ENCODE measurements at places on chromosomes 2 and 18.

DNA sequence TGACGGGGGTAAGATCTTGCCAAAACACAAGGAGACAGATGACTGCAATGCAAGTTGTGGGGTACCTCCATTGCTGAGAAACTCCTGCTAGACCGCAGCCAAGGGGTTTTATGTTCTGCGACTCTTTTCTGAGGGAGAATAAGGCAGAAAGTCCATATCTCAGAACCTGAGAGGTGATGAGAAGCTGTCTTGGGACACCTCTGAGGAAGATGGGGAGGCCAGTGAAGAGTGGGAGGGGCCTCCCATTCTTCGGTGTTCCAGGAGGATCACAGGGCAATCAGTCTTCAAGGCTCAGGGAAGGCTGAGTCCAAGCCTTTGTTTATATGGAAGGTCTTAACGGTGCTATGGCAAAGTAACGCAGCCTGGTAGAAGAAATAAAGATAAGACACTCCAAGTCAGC is 18.0 kb downstream of the CYP27A1 start:
- no peak for DNase-seq

DNA sequence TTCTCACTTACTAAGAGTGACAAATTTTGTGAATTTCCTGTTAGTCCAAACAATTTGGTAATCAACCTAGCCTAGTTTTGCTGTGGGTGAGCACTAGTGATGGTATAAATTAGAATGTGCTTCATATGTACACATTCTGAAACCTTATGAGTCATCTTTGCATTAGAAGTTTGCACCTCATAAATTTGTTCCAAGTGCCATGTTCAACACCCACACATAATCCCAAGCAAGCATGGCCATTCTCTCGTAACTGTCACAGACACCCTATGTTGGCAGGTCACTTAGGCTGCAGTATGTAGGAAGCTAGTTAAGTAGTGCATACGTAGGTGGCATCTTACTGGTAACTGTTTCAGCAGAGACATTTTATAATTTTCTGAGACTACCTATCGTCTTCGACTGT is 46.9 kb downstream of the NAB1 start:
- DNase-seq: no peak

GRCh38 chr2:188388831-188389230 is 97.2 kb downstream of the GULP1 start:
- DNase-seq: no peak

GRCh38 chr2:95313296-95314131 is 16.4 kb downstream of the KCNIP3 start:
- DNase-seq: no peak

DNA sequence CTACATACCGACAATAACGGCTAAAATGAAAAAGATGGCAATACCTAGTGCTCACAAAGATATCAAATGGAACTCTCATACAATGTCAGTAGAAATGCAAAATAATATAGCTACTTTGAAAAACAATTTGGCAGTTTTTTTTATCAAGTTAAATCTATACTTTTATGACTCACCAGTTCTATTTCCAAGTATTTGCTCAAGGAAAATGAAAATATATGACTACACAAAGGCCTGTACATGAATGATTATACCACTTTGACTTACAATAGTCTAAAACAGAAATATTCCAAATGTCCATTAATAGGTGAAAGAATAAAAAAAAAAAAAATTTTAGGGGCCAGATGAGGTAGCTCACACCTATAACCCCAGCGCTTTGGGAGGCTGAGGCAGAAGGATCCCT is 219.8 kb downstream of the ZRANB3 start:
- no peak for DNase-seq

GRCh38 chr2:96188821-96189526 is 19.7 kb downstream of the STARD7 start:
- DNase-seq: no peak

DNA sequence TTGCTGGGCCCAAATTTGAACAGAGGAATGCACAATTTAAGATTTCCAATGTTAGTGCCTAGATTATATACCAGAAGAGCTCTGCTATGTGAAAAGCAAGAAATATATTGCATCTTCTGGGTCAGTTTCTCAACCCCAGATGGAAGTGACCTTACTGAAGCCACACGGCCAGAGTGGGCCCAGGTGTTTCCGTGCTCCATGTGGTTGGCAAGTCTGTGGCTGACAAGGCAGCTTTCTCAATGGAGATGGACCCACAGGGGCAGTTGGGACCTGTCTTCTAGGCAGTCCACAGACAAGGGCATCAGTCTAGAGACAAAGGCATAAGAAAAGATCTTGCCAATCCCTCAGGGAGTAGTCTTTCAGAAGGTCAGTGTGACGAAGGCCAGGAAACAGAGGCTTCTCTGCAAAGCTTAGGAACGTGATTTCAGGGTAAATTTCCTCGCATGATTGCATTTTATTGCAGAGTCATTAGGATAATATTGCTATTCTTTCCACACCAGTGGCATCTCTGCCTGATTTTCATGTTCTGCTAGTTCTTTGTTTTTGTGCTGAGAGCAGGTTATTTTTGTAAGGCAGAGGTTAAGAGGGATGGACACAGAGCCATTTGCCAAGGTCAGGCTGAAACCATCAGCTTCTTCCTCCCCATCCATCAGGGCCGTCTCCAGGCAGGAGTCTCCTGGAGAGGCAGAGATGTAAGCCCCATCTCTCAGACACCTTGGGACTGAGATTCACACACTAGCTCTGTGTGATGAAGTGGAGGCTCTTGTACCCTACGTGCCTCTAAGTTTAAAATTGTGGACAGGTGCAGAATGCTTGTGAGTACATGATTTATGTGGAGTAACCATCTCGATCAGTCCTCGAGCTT is 202.1 kb downstream of the ANKRD30B start:
- DNase-seq: no peak

DNA sequence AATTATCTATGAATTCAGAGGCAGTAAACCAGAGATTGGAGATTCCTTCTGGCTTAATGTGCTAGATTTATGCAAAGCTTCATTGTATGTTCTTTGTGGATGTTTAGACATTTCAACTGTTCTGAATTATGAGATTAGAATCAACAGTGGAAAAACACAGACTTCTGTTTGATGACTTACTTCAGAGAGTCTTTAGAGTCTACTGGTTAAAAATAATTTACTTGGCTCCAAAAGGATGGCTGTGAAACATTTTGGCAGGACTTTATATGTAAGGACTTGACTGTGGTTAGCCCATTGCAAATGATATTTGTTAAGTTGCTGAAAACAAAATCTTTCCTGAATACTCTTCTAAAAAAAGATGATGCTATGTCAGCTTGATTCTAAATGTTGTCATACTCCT is 25.5 kb upstream of the LRRC30 start:
- no peak for DNase-seq

GRCh38 chr2:219628235-219628985 is 980 bp downstream of the SLC4A3 start:
- no peak for DNase-seq

GRCh38 chr2:171081649-171082111 is 79.0 kb downstream of the TLK1 start:
- DNase-seq: no peak

GRCh38 chr2:164644036-164644700 is 22.9 kb upstream of the GRB14 start:
- no peak for DNase-seq

- no peak for DNase-seq
Observed at GRCh38 chr2:110888411-110888810, 156.0 kb downstream of the ACOXL start.

DNA sequence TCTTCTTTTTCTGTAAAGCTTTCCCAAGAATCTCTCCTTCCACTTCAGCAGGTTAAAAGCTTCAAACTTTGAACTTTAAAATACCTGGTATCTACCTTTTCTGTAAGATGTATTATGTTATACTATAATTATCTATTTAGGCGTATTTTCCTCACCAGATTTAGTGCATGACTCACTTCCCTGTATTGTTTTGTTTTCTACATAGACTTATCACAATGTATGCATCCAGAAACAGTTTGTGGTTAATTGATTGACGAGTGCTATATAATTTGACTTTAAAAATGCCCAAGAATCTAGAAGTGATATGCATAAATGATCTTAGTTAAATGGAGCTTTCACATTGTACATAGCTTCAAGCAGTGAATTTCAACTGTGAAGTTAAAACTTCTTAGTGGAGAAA is 473.9 kb upstream of the CDH2 start:
- no peak for DNase-seq

GRCh38 chr2:223494942-223495341 is 107.2 kb downstream of the SCG2 start:
- no peak for DNase-seq

DNA sequence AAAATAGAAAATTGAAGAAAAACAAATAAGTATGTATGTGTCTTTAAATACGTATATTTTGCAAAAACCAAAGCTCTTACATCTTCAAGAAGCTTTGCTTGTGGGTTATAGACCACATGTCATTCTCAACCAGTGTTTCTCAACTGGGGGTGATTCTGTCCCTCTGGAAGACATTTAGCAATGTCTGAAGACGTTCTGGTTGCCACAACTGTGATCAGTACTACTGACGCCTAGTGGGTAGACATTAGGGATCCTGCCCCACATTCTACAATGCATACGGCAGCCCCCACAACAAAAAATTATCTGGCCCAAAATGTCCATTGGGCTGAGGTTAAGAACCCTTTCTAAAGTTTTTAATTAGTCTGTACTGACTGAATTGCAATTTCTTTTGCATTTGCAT is 48.4 kb downstream of the UNC50 start:
- DNase-seq: no peak

- no peak for DNase-seq
Observed at GRCh38 chr2:135657806-135658582, 83.7 kb upstream of the UBXN4 start.

DNA sequence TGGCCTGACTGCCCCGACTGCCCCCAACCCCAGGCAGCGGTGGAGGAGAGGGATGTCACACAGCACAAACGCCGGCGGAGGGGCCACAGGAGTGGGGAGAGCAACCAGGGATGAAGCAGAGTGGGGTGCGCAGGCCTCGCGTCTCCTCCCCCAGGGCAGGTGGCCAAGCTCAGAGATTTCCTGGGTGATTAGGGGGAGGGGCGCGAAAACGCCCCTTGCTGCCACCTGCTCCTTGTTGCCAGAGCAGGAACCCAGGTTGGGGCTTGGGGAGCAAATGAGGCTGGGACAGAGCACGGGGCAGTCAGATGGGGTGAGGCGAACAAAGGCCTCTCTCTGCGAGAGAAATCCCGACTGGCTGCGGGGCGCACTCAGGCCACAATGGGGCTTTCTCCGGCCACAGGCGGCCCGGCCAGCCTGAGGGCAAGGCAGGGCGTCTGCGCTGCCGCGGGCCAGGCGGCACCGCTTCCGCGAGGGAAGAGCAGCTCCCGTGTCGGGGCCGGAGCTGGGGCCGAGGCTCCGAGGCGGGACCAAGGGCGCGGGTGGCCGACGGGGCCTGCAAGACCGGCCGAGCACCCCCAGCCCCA is 11.5 kb downstream of the TEX44 start:
- no peak for DNase-seq

DNA sequence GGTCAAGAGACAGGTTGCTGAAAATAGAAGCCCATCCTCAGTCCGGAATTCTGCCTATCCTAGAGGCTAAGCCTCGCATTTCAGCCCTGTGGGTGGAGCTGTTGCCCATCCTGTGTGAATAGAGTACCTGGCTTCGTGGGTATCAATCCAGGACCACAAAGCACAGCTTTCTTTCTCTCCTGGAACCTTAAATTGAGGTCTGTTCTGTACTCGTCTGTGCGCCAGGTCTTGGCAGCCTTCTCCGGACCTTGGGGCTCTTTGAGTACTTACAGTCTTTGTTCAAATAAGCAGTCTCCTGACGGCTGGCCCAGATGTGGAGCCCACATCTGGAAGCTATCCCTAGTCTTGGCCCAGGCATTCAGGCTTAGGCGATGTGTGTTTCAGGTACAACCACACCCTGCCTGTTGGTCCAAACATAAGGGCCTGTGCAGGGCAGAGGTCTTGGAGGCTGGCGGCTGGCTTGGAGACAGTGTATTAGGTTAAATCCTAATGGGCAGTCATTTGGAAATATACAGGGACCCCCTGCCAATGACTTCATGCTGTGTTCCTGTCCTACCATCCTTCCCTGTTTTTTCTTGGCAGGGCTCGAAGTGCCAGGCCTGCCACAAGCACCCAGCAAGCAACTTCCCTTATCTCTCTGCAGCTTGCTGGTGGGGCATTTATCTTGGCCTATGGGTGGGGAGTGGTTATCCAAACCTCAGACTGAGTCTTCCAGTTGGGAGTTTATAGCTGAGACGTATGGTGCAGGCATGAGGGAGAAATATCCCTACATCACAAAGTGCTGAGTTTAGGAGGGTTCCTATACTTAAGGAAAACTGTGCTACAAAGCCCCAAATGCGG is 294.1 kb downstream of the BCL2 start:
- no peak for DNase-seq

DNA sequence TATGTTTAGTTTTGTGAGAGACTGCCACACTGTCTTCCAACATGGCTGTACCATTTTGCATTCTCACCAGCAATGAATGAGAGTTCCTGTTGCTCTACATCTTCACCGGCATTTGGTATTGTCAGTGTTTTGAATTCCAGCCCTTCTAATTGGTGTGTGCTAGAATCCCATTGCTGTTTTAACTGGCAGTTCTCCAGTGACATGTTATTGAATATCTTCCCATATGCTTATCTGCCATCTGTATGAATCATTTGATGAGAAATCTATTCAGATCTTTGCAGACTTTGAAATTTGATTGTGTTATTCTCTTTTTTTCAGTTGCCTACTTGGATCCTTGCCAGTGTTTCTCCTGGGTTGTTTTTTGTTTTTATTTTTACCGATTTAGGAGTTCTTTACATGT is 99.0 kb downstream of the SNTG2 start:
- DNase-seq: no peak

GRCh38 chr2:85130407-85130806 is 2.8 kb upstream of the TCF7L1 start:
- DNase-seq: no peak

- no peak for DNase-seq
Observed at GRCh38 chr2:8133913-8134472, 547.9 kb upstream of the ID2 start.

GRCh38 chr2:101801496-101801895 is 104.0 kb downstream of the MAP4K4 start:
- no peak for DNase-seq

DNA sequence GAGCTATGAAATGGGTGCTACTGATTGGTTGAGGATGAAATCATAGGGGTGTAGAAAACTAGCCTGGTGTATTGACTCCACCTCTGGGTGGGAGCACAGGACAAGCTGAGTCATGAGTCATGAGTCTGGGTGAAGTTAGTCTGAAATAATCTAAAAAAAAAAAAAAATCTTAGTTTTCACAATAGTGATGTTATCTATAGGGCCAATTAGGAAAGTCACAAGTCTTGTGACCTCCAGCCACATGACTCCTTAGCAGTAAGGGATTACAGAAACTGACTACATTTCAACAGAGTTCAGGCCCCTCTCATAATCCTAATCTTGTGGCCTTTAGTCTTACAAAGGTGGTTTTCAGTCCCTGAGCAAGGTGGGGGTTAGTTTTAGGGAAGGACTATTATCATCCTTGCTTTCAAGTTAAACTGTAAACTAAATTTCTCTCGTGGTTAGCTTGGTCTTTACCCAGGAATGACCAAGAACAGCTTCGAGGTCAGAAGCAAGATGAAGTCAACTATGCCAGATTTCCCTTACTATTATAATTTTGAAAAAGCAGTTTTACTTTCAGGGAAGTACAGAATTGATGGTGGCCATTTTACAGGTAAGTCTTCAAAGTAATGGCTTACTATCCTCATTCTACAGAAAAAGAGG is 338.0 kb upstream of the GYPC start:
- DNase-seq: no peak

GRCh38 chr2:68721482-68722101 is 13.0 kb upstream of the ARHGAP25 start:
- DNase-seq: no peak

GRCh38 chr2:158921599-158922408 is 46.6 kb upstream of the TANC1 start:
- no peak for DNase-seq

- no peak for DNase-seq
Observed at GRCh38 chr2:101560780-101561315, 85.9 kb upstream of the RFX8 start.
